Posterior cingulate gyrus (tissue), 11 donors: ENCODE measurements at places on chromosomes 7 and 10.
A peak's percentile ranks its signal among the peaks of the same experiment; 100 is the strongest.

- DNase-seq, result no peak
Observed at GRCh38 chr7:112462236-112462635, 12.0 kb downstream of the IFRD1 start.

GRCh38 chr10:101027106-101027720 is 3.7 kb downstream of the PDZD7 start:
- peak; percentile 15 for DNase-seq

DNA sequence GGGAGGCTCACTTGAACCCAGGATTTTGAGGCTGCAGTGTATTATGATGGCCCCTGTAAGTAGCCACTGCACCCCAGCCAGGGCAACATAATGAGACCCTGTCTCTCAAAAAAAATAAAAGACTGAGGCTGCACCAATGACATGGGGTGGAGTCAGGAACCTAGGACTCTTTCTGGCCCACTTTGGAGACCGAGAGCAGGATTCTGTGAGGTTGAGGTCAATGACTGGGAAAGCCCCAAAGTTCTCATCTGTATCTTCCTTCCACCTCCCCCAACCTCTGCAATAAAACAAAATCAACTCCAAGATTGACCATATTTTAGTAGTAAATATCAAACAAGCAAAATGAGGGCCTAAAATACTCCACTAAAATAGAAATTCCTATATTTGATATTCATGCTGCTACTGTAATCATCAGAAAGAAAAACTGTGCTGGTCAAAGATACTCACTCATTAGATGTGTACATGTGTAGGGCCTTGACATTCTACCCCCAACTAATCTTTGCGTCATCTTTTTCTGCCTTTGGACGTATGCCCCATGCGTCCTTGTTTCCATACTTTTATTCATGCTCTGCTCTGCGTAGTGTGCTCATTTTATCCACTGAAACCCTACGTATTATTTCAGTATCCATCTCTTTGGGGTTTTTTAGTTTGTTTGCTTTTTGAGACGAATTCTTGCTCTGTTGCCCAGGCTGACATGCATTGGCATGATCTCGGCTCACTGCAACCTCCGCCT is 23.8 kb downstream of the WBP1L start:
- no peak for DNase-seq

DNA sequence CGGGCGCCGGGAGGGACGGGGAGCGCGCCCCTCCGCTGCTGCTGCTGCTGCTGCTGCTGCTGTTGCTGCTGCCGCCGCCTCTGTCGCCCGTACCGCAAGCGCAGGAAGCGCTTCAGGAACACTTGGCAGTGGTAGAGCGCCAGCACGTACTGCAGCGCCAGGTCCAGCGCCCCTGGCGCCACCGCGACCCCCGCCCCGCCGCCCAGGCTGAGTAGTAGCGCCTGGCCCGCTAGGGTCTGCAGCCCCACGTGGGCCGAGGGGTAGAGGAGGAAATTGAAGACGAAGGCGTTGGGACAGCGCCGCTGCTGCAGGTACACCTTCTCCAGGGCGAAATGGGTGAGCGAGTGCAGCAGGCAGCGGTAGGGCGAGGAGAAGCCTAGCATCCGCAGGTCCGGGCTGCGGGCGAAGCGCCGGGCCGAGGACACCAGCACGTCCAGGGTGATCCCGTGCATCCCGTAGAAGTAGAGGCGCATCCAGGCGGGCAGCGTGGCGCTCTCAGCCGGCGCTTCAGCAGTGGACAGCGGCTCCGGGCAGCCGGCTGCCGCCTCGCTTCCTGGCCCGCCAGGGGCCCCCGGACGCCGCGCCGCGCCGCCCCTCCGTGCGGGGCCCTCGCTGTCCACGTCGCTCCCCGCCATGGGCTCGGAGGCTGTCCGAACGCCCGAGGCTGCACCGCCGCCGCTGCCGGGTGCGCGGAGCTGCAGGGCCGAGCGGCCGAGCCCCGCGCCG is at the start of gene TMEM229A:
Gene TMEM229A, minus strand, starts transcription at position 699 of the 726 bp plus-strand sequence. Its CDS starts 64 bp downstream, at position 635.
- peak; percentile 93 for DNase-seq

DNA sequence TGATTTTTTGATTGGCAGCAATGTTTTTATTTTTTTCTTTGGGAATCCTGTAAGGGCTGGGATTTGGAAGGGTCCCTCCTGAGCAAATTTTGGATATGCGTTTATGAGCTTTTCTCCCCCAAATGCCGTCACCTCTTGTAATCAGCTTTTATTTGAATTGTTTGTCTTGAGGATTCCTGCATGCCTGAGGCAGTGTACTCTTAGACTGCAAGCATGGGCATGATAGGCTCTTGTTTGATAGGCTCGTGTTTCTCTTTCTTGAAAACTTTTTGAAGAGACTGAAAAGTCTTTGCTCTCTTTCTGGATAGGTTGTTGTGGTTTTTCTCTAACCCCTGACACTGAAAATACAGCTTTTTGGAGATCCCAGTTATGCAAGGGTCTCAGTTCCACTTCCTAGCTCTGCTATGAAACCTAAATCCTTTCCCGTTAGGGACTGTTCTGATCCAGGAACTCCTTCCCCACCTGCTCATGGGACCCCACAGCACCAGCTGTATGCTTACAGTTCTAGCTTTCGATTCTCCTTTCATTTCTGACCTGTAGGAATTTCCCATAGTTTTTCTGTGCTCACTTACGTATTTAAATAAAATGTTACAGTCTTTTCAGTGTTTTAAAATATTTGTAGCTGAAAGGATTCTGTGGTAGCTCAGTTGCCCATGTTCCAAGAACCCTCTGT is 17.2 kb downstream of the TSPAN13 start:
- no peak for DNase-seq

DNA sequence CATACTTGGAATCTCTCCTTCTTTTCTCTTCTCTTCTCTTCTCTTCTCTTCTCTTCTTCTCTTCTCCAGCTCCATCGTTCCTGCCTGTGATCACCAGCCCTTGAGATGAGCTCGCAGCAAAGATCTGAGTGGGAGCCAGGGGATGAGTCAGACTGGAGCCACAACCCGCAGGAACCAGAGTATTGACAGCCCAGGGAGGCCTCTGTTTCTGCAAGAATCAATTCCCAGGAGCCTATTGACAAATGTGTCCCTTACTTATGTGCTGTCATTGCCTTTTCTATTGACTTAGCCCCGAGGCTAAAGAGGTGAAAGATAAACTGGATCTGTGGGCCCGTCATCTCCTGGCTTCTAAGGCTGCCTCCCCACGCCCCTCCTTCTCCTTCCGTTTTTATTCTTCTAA is 13.1 kb upstream of the HABP2 start:
- no peak for DNase-seq

DNA sequence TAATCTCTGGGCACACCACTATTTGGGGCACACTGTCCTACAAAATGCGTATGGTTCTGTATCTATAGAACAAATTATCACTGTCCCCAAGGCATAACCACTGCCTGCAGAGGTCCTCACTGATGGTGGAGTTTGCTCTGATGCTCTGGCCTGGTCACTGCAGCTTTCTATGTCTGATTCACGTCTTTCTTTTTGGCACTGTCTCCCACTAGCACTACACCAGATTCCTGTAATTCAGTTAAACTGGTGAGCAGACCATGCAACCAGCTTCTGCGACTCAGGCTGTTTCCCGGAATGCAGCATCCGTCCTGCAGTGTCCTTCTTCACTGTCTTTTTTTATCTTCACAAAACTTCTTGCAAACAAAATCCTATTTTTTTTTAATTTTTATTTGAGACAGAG is 112.8 kb downstream of the KLF6 start:
- DNase-seq, result no peak

- peak; percentile 67 for DNase-seq
Observed at GRCh38 chr10:14570800-14571199, 203.9 kb downstream of the FAM107B start.

GRCh38 chr7:151346-152050 is 40.9 kb upstream of the FAM20C start:
- DNase-seq, result no peak

GRCh38 chr10:113555245-113555644 is 2.4 kb downstream of the HABP2 start:
- no peak for DNase-seq

DNA sequence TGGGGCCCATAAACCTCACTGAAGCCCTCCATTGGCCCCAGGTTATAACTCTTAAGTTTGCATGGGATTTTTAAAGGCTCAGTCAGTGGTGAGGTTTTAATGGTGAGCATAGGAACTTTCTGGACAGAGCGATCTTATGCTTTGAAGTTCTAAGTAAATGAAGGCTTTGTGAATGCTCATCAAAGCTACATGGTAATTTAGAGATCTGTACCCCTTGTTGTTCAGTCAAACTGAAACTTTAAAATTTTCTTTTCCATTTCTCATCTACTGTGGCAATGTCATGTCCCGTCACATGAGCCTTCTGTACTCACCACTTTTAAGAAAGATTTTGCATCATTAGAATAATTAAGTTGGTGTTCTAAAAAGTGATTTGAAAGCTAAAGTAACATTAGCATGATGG is 39.9 kb downstream of the CHN2 start:
- no peak for DNase-seq

DNA sequence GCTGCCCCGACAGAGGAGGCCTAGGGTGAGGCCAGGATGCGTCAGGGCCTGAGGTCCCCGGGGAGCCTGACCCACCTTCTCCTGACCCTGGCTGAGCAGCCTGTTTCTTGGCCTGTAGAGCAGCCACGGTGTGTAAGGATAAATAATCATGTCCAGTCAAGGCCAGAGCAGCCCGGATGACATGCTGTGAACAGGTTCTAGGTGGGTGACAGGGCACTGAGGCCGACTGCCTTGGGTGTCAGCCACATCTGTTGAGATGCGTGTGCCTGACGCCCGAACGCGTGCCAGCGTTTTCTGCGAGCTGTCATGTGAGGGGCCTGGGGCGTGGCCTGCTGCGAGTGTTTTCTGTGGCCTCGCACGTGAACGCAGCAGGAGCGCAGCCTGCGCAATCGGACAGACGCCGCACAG is 118.3 kb downstream of the FAM53B start:
- DNase-seq, result no peak

- DNase-seq, result peak; percentile 99
Observed at GRCh38 chr7:151028131-151028947, at the start of gene ABCB8. TSS of gene ABCB8 (plus strand) at chr7:151028450. CDS start at chr7:151028516, 66 bp downstream.

- DNase-seq, result no peak
Observed at GRCh38 chr7:22406715-22407114, 49.8 kb upstream of the RAPGEF5 start.

DNA sequence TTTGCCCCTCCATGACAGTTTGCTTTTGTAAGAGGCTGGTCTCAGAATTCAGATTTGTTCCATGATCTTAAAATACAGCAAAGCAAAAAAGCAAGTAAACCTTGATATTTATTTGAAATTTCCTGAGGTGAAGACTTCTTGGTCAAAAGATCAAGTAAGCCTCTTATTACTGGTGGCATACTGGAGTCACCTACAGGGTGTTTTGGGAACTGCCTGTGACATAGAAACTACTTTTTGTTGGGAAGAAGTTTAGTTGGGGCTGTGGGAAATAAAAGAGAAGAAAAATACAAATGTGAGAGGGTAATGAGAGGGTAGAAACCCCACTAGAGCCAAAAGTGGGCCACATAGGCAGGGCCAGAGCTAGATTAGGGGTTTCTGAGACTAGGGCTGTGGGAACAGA is 217.9 kb downstream of the OTUD1 start:
- DNase-seq, result no peak

DNA sequence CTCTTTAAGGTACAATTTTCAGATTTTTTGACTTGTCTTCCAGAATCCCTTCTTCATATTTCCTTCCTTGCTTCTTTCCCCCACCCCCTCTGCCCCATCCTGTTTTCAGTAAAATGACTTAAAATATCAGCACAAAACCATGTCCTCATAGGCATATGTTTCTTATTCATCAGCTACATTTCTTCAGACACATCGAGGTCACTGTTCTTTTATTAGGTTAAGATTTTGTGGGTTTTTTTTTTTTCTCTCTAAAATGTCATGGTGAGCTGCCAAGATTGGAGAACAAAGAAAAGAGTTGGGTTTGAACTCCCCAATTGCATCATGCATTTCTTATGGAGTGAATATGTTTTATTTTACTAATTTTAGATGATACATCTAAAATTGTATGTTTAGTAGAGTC is 35.8 kb downstream of the LAMB4 start:
- no peak for DNase-seq

DNA sequence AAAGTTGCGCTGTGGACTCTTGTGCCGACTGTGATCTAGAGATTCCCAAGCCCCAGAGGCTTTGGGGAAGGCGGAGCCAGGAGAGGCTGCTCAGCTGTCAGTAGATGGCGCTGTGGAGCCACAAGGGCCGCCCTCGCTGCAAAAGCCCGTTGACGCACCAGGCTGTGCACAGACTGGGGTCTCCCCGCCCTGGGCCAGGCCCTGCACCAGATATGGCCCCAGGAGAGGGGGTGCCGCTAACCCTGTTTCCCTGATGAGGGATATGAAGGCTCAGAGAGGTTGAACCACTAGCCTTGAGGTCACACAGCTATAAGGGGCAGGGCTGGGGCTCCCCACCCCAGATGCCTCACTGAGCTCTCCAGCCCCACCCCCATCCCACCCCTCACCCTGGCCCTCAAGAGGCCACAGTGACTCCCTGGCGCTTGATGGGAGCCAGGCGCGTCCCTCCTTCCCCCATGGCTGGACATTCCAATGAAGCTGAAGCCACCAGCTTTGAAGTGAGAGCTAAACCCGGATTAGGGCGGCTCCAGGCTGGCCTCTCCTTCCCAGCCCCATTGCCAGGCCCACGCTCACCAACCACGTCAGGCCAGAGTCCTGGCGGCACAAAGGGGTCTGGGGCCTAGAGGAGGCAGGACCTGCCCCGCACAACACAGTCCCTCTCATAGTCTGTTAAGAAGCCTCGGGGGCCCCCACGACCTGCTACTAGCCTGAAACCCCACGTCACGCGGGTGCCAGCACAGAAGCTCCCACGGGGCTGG is 26.4 kb downstream of the MYL10 start:
- peak; percentile 72 for DNase-seq

GRCh38 chr7:150465414-150465813 is 15.0 kb downstream of the GIMAP8 start:
- no peak for DNase-seq

DNA sequence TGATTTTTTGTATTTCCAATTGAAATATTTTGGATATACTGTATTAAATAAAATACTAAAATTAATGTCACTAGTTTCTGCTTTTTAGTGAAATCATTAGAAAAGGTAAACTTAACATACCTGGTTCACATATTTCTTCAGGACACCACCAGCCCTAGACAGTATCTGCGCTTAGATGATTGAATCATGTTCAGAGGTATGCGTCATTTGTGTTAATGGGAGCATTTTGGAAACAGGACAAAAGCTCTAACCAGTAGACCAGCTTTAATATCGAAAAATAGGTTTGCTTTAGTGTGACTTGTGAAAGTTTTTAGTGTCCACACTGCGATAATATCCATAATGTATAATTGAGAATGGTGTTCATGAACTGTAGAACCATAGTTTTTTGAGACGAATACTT is 47.1 kb downstream of the DNAJB6 start:
- no peak for DNase-seq
